ENCODE measurements at places on chromosomes 2 and 18. TPM values are rescaled to one million over a fixed set of nuclear protein-coding genes. Genes with fewer than 3 reads are reported as not detected.

DNA sequence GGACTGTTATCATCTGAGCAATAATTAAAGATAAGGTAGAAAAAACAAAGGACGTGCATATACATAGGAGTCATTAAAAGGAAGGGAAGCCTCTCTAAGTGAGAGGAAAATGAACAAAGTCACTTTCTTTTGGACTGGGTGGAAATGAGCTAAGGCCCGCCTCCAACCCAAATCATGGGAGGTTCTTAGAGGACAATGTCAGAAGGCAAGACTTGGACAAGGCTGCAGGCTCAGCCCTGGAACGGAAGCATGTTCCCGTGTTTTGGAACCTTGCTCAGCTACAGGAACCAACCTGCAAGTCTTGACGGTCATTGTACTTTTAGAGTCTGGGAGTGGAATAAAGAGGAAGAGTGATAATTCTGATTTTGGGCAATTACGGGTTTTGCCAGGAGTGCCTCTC lies 59.4 kb upstream of the EPB41L3 start:
- no peak for DNase-seq

The ANKRD29 gene
- 20.9 TPM for total RNA-seq

GRCh38 chr2:211161236-211161635 lies 604.8 kb downstream of the CPS1 start:
- no peak for DNase-seq

DNA sequence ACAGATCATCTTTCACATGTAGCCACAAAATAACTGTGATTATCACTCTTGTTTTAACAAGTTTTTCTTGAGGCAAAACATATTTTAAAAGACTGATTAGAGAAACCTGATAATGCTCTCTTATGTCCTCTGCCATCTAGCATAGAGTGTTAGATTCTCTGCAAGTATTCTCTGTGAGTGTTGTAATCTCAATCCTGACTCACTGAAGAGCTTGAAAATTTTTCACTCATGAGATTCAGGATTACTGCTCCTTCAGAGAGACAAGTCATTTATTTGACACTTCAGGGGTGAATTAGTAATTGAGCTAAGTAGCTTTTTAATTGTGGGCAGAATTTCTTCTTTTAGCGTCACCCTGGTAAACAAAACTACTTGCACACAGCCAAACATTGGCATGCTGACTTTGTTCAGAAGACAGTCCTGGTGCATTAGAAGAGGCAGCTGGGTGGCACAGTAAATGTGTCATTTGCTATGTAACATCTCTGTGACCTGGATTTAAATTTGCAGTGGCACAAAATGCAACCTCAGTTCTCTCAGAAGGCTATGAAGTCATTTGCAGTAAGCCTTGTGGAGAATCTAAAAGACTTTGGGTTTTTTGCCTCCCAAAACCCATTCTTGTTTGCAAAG lies 172.9 kb downstream of the LRP1B start:
- DNase-seq, result no peak

DNA sequence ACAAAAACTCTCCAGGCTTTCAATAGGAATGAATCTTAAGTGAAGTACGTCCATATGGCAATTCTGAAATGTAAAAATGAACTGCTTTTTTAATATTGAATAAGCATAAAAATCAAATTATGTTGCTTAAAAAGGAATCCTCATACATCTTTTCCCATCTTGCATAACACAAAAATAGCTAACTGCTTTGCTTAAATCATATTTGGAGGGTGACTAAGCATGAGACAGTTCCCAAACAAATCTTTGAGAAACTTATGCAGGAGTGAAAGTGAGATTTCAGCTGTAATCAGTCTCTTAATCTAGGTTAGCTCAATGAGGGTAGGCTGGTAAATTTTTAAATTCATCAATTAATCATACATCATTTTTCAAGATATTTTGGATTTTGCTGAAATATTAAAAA lies 111.5 kb downstream of the MBD5 start:
- DNase-seq, result peak; percentile 38

GRCh38 chr2:10894264-10894935 lies 17.3 kb upstream of the KCNF1 start:
- no peak for DNase-seq

DNA sequence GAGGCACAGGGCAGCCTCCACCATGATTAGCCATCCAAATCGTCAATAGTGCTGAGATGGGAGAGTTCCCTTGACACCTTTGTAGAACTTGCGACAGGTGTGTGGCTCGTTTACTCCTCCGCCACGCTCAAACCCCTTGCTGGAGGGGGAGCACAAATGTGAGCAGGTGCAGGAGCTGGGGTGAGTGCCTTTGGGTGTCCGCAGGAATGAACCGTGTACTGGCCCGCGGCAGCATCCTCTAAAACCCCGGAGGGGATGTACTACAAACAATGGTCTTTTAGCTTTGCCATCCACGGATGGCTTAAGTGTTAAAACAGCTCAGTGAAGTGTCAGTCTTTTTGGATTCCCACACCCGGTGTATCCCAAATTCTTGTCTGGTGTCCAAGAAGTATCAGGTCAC lies 21.4 kb upstream of the TDRD15 start:
- no peak for DNase-seq

The EPB41L5 gene
- total RNA-seq, result 11.2 TPM

- DNase-seq, result no peak
These were observed 467 bp upstream of the WDR35 start for GRCh38 chr2:19990416-19990728.

GRCh38 chr2:221484761-221485502 lies 87.2 kb downstream of the EPHA4 start:
- no peak for DNase-seq

GRCh38 chr2:33230842-33231241 lies 245.6 kb upstream of the RASGRP3 start:
- no peak for DNase-seq

DNA sequence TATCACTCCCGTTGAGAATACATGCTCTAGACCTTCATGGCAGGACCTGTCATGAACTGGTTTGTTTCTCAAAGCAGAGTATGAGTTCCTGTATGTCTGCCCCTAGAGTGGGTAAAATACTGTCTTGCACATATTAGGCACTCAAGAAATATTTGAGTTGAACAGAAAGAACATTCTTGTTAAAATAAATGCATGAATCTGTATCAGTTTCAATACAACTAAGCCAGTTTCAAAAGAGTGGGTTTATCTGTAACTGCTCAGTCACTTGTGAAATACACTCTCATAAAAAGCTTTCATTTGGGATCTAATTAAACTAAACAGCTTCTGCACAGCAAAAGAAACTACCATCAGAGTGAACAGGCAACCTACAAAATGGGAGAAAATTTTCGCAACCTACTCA lies 69.2 kb downstream of the RFTN2 start:
- no peak for DNase-seq

Measured in osteoblast (primary cell).